ENCODE measurements at places on chromosomes 16 and 17.

DNA sequence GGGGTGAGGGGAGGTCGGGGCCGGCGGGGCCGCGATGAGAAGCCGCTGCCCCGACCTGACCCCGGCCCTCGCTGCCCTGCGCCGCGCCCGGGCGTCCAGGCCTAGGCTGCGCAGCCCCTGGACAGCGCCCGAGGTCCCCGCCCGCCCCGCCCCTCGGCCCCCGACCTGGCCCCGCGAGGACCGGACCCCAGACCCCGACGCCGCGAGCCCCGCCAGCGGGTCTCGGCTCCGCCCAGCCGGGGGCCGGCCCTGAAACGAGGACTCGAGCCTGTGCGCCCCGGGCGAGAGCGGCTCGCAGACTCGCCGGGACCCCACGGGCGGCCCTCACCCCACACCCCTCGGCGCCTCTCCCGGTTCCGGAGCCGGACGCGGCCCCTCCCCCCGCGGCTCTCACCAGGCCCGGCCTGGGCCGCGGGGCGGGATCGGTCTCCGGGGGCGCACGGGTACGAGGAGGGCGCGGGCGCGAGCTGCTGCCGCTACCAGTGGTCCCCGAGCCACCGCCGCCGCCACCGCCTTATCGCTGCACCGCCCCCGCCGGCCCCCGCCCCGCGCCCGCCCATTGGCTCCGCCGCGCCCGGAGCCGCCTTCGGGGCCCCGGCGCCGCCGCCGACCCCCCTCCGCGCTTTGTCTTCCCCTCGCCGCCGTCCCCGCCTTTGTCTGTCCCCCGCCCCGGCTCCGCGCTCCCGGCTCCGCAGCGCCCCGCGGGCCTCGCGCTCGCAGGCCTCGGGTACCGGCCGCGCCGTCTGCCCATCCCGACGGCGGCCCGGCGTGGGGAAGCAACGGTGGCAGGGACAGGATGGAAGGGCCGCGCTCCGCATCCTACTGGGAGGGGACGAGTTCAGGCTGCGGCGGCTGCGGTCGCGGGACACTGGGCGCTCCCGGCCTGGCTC, at the start of gene LIMD2:
LIMD2 (minus strand) TSS at position 488 of the 890 bp plus-strand sequence. CDS start 827 bp downstream, outside the sequence.
- DNase-seq: peak; percentile 83

DNA sequence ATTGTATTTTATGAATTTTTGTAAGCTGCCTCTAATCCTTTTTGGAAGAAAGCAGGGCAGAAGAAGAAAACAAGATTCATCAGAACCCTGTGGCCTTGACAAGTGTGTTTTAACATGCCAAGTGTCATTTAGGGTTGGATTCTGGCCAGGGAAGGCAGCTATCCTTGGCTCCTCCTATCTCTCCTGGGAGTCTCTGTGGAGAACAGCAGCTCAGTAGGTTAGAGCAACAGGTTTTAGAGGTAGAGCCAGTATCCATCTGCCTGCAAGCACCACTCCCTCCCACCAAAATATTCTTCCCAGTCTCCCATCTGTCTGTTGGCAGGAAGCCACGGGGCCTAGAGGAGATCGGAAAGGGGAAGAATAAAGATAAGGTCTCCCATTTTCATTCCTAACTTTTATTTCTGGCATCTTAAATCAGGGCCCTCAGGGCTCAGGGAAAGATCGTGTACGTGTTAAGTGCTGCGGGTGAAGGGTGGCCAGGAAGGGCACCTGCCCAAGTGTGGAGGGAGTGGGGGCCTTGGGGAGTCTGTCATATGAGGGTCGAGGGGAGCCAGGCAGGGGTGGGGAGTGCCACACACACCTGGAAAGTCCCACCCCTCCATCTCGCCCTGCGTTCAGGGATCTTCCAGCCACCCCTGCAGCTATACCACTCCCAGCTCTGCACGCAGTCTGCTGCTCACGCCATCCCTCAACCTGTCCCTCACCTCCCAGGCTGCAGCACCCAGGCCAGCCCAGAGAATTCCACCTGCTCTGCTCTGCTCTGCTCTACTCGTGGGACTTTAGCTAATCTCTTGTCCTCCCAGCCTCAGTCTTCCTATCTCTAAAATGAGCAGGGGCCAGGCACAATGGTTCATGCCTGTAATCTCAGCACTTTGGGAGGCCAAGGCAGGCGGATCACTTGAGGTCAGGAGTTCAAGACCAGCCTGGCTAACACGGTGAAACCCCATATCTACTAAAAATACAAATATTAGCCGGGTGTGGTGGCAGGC, 17.1 kb upstream of the CPSF4L start:
- DNase-seq: no peak

DNA sequence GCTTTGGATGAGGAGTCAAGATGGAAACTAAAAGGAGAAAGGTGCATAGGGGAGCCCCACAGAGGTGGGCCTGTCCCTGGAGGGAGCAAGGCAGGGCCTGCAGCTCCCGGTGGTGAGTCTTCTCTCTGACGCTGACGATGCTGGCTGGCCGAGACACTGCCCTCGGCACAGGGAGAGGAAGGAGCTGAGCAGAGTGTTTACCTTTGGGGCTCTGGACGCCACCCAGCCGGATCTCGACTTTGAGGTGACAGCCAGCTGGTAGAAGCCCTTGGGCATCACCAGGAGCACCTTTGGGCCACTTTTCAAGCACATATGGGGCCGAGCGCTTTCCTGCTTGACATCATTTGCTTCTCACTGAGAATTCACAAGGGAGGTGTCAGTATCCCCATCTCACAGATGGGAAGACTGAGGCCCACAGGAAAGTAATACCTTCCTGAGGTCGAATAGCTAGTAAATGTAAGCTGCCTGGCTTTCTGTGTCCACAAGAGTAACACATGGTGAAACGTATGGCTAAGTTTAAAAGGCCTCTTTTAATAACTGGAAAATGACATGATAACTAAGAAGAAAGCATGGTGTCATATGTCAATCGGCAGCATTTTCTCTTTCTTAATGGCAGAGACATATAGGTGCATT, 294.3 kb upstream of the TNRC6C start:
- no peak for DNase-seq

- peak; percentile 63 for DNase-seq
Observed at GRCh38 chr17:80265205-80266068, 4.8 kb downstream of the RNF213 start.

GRCh38 chr16:82773018-82773417, 146.2 kb downstream of the CDH13 start:
- no peak for DNase-seq

- DNase-seq: no peak
Observed at GRCh38 chr17:56297184-56297583, 143.9 kb downstream of the ANKFN1 start.

DNA sequence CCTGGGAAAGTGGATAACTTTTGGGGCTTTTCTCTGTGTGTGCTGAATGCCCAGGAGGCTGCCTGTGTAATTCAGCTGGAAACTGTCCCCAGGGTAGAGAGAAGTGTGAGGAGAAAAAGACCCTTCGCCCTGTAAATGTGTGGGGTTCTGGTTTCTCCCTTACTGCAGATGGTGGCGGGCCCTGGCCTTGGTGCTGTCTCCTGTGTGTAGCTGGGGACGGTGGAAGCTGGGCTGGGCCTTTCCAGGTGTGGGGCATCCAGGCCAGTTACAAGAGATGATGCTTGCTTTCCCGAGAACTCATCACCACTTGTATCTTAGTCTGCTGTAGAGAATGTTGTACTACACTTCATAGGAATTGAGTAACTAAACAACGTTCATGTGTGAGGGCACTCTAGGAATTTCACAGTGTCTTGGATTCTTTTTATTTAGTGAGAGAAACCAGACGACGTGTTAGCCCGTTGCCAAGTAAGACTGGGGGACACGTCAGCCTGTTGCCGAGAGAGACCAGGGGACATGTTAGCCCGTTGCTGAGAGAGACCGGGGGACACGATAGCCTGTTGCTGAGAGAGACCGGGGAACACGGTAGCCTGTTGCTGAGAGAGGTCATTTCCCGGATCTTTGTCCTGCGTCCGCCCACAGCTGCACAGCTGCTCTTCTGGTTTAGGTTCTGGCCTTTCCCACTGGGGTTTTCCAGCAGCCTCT, 43.1 kb downstream of the TBCD start:
- DNase-seq: no peak

DNA sequence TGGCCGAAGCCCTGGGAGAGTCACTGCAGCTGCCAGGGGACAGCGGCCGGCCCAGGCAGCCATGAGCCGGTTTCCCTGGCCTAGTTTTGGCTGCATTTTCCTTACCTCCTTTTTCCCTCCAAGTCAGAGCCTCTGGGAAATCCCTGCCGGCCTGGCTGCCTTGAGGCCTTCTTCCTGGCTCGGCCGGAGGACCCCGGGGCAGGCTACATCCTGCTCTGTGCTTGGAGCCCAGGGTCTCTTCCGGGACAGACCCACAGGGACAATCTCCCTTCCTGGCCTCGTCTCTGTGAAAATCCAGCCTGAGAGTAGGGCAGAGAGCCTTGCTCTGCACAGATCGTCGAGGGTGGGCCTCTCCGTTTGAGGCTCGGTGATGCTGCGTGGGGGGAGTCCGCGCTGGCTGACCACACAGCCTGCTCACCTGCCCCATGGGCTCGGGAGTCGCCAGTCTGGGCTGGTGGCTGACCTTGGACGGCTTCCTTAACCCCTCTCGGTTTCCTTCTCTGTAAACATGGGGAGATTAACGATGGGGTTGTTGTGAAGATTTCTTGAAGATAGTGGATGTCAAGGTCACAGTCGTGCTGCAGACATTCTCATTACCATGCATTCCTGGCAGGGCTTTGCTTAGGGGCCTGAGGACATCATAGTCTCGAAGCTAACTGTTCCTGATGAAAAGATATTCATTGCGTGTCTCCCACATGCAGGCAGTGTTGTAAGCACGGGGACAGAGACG, 34.8 kb upstream of the CIBAR2 start:
- DNase-seq: no peak

- no peak for DNase-seq
Observed at GRCh38 chr16:68920349-68920748, 77.0 kb downstream of the TANGO6 start.
